ENCODE measurements at places on chromosomes 2 and 18.

GRCh38 chr2:177758591-177759371, 313.8 kb downstream of the PDE11A start:
- DNase-seq, result no peak

DNA sequence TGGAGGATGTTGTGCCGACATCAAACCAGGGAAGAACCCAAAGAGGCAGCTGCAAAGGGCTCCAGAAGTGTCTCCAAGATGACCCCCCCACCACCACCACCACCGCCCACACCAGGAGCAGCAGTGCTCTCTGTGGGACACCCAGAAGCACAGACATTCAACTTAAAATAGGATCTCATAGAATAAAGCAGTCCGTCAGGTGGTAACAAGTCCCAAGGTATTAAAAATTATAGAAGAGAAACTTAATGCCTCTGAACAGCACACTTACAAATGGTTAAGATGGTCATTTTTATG, 155.5 kb upstream of the ID2 start:
- no peak for DNase-seq

DNA sequence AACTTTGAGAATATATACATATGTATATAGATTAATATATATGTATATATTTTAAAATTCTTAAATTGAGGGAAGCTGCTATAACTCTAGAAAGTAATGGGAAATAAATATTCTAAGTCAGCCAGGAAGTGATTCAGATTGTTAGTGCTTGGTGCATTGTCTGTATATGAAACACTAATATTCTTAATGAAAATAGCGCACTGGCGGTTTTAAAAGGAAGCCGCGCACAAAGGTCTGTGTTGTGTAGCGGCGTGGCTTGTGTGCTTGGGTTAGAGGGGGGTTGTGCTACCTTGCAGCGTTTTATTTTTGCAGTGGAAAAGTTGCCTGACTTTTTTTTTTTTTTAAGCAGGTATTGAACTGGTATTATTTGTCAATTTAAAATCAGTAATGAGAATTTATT, 11.3 kb downstream of the TSHZ1 start:
- no peak for DNase-seq

GRCh38 chr2:10765914-10766313, 44.5 kb downstream of the ATP6V1C2 start:
- DNase-seq, result no peak

GRCh38 chr2:9641641-9642040, 10.8 kb upstream of the YWHAQ start:
- no peak for DNase-seq

DNA sequence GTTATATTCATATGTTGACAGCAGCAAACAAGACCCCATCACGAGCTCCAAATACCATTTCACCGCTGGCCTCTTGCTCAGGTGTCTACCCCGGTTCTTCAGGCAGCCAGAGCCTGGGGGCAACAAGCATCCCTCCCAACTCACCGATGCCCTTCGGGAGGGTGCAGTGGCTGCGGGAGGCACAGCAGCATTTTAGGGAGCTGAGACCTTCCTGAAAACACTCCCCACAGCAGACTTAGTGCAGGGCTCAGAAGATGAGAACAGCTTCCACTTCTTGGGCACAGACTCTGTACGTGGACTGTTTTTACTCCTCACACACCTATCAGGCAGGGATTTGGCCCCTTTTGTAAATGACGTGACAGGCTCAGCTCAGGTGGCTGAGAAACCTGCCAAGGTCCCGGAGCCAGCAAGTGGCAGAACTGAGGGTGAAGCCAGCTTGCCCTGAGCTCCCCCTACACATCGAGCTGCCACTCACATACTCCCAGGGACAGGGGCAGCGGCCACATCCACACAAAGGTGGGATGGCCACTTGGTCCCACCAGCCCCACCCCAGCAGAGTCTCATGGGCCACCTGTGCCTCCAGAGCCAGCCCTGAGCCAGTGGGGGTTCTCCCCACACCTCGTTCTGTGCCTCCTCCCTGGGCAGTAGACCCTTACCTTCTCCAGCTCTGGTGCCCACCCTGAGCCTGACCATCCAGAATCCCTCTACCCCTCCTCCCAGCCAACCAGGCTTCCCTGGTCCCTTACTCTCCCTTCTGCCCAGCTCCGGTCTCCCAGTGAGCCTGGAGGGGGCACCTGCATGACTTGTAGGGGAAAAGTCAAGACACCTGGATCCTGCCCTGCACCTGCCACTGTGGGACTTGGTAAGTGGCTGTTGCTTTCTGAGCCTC, 28.5 kb downstream of the CYP27C1 start:
- DNase-seq, result no peak

DNA sequence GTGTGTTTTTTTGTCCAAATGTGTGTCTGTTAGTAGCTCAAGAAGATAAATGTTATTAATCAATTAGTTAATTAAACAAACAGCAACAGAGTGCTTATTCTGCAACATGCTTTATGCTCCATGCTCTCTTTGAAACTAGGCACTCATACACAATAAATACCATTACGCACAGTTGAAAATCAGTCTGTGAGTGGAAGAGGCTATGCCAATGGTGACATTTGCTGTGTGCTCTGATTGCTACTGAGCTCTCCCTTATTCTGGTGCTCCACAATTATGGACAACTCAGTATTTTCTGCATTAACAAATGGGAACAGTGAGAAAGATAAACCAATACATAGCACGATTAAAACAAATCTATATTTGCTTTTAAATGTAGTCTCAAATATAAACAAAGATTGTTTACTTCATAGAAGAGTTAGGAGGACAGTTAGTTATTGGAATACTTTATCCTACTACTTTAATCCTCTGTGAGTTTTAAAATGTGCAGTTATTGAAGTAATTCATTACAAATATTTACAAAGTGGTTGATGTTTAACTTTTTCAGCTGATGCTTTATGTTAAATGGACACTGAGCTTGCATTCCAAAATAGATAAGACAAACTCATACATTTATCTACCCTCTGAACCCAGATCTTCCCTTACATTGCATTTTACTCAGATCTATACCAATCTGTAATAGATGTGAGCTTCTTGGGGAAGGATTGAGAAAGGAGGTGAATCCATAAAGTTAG, 55.3 kb downstream of the NXPH2 start:
- DNase-seq, result no peak

DNA sequence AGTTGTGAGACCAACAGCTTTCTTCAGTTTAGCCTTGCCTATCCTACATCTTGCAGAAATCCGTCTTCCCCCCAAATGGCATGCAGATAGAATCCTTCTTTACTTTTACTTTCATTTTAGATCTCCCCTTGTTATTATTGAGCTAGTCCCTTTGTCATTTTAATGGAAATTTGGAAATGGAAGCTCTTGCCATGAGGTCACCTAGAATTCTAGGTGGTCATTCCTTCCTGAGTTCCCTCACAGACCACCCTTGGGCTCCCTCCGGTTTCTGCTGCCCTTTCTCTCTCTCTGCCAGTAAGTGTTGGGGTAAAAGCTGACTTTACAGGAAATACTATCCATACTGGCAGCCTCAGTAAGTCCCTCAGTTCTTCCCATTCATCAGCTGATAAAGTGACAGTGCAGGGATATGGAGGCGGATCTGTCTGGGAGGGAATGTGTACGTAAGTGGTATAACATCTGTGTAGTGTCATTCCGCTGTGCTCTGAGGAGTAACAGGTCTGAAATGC, 30.2 kb downstream of the ARHGAP25 start:
- DNase-seq, result no peak

GRCh38 chr2:58698620-58699019, 457.5 kb upstream of the FANCL start:
- no peak for DNase-seq

DNA sequence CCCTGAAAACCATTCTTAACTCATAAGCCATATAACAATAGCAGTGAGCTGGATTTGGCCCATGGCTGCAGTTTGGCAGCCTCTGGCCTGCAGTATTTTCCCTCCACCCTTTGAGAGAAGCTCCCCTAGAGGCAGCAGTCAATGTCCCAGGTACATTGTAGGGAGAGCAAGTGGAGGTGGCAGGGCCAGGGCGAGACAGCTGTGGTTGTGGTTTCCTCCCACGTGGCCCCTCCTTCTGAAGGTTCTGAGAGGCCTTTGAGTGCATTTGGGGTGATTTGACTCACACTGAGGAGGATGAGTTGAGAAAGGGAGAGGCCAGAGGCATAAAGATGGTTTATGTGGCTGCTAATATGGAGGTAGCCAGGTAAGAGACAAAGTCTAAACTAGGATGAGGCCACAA, 45.5 kb upstream of the LDAH start:
- DNase-seq, result peak; percentile 2

- no peak for DNase-seq
These were observed 107.8 kb downstream of the CELF4 start for GRCh38 chr18:37457753-37458152.

- no peak for DNase-seq
These were observed 101.3 kb downstream of the CELF4 start for GRCh38 chr18:37464257-37464656.

DNA sequence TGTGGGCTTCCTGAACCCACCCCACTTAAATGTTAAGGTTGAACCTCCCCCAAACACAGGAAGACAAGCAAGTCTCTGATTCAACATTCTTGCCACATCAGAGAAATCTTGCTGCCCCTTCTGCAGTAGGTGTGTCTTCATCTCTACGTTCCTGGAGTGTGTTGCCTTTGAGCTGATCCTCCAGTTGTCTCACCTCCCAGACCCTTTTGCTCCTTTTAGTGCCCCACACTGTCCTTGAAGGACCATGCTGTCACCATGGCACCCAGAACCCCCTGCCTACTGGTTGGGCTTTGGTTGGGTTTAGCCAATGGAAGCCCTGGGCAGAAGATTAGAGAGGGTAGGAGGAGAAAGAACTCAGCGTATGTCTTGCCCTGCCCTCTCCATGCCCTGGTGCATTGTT, 10.7 kb downstream of the CAB39 start:
- no peak for DNase-seq

GRCh38 chr2:45045706-45046105, 36.5 kb upstream of the SIX2 start:
- DNase-seq, result no peak
